NCI-H187 (cell line): ENCODE measurements at places on chromosomes 7 and 10.
A peak's percentile ranks its signal among the peaks of the same experiment; 100 is the strongest.

DNA sequence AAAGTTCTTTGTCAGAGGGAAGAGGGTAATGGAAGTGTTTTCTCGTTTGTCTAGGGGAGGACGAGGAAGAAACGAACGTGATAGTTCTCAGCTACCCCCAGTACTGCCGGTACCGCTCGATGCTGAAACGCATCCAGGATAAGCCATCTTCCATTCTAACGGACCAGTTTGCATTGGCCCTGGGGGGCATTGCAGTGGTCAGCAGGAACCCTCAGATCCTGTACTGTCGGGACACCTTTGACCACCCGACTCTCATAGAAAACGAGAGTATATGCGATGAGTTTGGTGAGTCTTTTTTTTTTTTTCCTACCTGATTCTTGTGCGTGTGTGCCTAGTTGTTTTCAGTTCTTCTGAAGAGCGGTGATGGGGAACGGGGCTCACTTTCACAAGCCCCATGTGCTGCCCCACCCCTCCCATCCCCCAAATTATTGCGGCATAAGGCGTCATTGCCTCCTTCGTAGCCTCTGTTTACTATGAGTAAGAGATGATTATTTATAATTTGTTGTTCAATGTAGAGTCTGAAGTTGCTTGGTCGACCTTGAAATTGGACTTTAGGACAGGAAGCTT is 98.6 kb downstream of the ARID5B start:
- no peak for DNase-seq

- DNase-seq: no peak
Measured at GRCh38 chr7:22064816-22065215, 119.1 kb upstream of the CDCA7L start.

DNA sequence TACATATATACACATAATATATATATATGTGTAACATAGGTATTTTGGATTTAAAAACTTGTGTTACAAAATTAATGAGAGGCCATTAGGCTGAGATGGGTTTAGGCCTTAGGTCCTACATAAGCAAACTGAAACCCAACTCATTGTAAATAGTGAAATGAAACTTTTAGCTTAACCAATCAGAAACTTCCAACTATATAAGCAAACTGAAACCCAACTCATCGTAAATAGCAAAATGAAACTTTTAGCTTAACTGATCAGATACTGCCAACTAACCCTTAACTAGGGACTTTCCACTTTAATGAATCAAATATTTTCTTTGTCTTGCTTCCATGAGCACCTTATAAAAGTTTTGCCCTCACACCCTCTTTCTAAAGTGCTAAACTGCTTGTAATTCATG is 17.3 kb upstream of the SAMD9L start:
- no peak for DNase-seq

- DNase-seq: no peak
Measured at GRCh38 chr10:7529638-7530037, 118.8 kb upstream of the SFMBT2 start.

- no peak for DNase-seq
Measured at GRCh38 chr10:71737834-71738197, 18.2 kb upstream of the C10orf105 start.

DNA sequence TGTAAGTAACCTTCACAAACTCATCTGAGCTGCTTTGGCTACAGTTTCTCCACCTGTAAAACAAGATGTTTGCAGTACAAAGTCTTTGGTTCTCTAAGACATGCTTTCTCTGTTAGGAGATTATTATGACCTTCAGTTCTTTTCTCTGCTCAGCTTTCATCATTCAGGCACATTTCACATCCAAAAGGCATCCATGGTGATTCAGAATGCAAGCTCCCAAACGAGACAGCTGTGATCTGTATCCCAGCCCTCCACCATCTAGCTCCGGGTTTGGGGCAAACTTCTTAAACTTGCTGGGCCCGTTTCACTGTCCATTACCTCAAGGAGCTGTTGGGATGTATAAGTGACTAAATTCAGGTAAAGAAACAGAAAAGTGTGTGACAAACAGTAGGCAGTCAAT is 95.8 kb upstream of the COL1A2 start:
- DNase-seq: no peak

- no peak for DNase-seq
Measured at GRCh38 chr10:69650589-69651261, 20.7 kb downstream of the FAM241B start.

- no peak for DNase-seq
Measured at GRCh38 chr10:30550967-30551815, 78.4 kb downstream of the LYZL2 start.

DNA sequence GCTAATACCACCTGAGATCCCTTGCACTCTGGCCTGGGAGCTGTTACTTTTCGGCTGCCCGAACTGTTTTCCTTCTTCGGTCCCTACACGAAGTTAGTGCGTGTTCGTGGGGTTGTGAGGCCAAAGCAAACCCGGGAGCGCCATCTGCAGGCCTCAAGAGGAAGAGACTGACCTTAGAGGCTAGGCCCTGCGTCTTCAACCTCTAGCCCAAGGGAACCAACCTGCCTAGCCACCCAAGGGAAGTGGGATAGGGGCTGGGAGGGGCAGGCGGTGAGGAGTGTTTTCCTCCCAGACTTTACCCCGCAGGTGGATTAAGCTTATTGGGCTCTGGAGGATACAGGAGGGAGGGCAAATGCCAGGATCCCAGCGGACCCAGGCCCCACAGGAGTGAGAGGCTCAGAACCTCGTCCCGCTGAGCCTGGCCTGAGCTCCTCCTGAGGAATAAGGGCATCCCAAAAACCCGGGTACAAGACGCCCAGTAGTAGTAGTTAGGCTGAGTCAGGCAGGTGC is 1.7 kb upstream of the PAX2 start:
- no peak for DNase-seq

- DNase-seq: no peak
Measured at GRCh38 chr10:108956149-108956548, 967.2 kb downstream of the XPNPEP1 start.

GRCh38 chr7:140035400-140036223 is 27.1 kb downstream of the PARP12 start:
- no peak for DNase-seq

- DNase-seq: no peak
Measured at GRCh38 chr7:116836048-116836447, 26.3 kb upstream of the CAPZA2 start.

DNA sequence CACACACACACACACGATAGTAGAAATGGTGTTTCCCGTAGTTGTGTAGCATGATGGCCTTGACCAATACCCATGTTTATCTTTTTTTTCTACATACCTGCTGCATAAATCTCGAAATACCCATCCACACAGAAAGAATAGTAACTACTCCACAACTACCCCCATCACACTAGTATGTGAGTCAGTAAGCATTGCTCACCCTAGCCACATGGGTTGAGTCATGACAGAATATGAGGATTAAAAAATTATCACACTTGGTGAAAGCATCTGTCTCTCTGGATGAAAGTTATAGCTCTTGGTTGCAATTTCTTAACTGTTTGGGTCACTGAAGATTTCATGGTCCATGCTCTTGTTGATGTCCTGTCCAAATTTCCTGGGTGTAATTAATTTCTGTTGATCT is 103.4 kb upstream of the MDFIC start:
- DNase-seq: no peak

DNA sequence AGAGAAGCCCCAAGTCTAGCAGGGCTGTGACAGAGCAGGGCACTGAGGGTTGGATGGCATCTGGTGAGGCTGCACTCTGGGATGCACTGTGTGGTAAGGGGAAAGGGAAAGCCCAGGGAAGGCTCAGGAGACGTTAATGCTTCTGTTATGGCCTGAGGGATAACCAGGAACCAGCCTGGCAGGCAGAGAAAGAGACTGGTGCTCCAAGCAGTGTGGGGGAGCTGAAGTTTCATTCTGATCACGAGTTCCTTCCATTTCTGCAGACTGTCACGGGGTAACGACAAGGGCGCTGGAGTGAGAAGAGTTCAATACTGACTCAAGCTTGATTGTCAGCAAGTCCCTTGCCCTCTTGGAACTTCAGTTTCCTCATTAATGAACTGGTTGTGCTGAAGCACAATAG is 730.9 kb downstream of the GRID1 start:
- no peak for DNase-seq

DNA sequence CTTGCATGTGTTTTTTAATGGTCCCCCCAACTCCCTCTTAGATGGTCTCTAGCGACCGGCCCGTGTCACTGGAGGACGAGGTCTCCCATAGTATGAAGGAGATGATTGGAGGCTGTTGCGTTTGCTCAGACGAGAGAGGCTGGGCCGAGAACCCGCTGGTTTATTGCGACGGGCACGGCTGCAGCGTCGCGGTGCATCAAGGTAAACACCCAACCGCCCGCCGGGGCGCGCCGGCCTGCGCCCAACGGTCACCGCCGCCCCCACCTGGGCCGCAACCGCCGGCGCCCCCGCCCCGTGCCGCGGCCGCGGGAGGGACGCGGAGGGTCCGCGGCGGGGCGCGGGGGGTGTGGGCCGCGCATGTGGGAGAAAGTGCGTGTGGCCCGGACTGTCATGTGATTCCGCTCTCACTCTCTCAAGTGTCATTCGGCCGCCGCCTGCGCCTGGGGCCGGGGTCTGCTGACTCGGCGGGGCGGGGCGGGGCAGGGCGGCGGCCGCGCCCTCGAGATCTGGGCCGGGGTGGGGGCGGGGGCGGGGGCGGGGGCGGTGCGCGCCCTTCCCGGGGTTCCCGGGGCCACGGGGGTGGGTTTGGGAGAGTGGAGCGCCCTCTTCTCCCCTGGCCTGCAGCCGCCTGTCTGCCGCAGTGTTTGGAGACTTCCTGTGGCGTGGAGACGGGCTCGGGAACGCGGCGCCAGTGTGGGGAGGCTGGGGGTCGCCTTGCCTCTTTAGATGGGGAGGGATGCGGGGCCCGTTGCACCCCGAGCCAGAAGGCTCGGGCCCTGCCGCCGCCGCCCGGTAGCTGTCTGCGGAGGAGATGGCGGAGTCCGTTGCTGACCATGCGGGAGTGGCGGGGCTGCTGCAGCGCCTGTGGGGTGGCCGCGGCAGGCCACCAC is 817 bp downstream of the MLLT10 start:
- no peak for DNase-seq

- DNase-seq: no peak
Measured at GRCh38 chr10:14129770-14130169, 201.0 kb downstream of the FRMD4A start.

DNA sequence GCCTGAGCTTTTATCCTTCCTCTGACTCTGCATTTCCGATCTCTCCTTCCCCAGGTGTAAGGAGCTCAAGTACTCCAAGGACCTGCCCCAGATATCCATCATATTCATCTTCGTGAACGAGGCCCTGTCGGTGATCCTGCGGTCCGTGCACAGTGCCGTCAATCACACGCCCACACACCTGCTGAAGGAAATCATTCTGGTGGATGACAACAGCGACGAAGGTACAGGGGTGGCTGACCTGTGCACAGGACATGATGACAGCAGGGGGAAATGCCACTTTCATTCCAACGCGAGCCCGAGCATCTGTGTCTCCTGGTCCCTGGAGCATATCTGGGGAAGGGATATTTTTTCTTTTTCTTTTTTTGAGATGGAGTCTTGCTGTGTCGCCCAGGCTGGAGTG is 256.2 kb downstream of the GALNT17 start:
- no peak for DNase-seq

DNA sequence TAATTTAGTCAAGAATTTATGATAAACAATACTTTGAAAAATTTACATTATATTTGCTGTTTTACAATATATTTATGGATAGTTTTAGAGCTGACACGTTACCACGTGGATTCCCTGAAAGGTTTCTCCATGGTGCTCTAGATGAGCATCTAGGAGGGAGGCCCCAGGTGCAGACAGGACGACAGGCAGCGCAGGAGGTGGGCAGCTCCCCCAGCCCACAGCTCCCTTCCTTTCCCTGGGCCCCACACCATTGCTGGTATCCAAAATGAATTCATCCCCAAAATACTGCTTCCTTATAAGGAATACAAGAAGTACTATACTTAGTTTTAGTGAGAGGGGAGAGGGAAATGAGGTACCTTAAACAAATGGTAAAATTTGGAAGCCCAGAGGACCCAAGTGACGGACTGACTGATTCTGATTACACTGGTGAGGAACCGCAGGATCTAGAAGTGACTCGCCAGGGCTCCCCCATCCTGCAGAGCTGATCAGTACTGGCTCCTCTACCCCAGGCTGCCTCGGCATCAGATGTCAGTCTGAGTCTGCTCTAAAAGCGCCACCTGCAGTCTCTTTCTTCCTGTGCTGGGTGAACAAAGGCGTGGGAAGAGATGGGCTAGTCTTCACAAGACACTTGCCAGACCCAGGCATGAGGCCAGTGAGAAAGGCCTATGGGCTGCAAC is 89.2 kb downstream of the DLG5 start:
- DNase-seq: peak; percentile 11

- no peak for DNase-seq
Measured at GRCh38 chr7:4040109-4040928, 641.8 kb upstream of the FOXK1 start.

DNA sequence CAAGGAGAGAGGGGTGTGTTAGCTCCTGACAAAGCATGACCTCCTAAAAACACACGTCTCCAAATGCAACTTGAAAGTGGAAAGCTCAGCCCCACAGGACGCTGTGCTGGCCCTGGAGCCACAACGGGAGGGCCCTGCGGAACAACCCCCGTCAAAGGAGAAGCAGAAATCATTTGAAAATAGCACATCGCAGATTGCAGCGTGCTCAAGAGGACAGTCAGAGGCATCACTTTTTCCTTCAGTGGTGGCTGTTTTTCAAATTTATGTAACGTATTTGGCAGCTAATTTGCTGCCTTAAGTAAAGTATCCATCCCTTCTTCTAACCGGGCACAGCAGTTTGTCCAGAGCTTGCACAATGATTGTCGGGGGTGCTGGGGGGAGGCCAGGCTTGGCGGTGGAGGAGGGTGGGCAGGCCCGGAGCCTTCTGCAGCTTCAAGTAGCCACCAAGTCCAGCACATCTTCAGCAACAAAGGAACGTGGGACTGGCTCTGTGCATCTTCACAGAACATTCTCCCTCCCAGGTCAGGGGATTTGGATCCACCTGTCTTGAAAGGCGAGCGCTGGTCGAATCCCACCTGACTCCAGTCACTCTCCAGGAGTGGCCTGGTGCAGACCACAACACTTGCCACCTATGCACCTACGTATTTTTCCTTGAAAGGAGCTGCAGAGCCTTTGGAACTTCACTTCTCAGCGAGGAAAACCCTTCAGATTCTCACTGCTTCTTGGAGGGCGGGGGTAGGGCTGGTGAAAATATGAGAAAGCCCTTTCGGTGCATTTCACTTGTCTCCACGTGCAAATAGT is 346.3 kb downstream of the DNAJB6 start:
- DNase-seq: no peak

GRCh38 chr7:67738958-67739357 is 742.3 kb downstream of the TYW1 start:
- DNase-seq: no peak

- DNase-seq: no peak
Measured at GRCh38 chr7:144606261-144606660, 202.8 kb upstream of the NOBOX start.

DNA sequence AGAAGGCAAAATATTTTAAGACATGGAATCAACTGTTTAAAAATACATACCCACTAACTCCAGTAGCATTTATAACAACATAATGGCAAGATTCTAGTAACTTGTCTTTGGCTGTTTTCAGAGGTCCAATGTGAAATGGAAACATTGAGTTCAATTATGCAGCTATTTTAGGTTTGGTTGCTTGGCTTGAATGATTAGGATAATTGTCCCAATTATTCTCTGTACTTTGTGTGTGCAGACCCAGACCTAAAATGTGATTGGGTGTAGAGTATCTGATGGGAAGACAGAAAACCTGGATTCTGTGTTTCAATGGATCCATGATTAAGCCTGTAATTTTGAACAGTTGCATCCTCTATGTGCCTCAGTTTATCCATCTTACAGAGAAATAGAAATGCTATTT is 392.7 kb upstream of the NFE2L3 start:
- DNase-seq: no peak

GRCh38 chr10:43093423-43094076 is 16.7 kb downstream of the RET start:
- DNase-seq: no peak
